ENCODE measurements at places on chromosomes 11 and 22.

- no peak for DNase-seq
Measured at GRCh38 chr11:26350002-26350401, 18.1 kb downstream of the ANO3 start.

GRCh38 chr11:33734441-33735270, 1.6 kb downstream of the CD59 start:
- DNase-seq = no peak

DNA sequence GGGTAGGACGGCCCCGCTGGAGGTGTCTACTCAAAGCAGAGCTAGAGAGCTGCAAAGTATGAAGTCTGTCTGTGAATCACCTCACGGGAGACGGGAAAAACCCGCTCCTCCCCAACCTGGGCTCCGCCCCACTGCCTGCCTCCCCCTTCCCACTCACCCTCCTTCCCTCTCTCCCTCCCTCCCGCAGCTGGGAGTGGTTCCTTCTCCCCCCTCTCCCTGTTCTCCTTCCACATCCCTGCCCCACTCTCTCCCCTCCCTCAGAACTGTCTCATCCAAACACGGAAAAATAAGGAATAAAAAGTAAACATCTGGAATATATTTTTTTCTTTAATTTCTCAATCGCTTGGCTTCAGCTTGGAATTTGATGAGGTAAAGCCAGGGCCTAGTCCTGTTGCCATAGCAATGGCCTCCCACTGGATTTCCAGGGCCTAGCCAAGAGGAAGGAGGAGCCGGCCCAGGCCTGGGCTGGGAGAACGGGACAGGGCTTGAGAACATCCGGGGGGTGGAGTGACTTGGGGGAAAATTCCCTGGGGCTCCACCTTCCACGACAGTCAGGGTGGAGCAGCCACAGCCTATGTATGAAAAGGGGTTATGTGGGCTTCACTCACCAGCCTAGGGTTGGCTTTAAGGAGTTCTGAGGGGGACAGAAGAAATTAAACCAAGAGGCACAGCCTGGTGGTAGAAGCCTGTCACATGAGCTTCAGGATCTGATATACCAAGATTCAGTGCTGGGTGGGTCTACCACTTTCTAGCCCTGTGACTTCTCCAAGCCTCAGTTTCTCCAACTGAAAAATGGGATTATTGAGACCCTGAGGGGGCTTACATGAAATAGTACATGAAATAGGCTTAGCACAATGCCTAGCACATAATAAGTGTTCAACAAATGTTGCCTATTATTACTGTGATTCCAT, 2.2 kb downstream of the TNKS1BP1 start:
- DNase-seq = no peak

- peak; percentile 19 for DNase-seq
Measured at GRCh38 chr11:108538022-108538424, 39.8 kb upstream of the POGLUT3 start.

DNA sequence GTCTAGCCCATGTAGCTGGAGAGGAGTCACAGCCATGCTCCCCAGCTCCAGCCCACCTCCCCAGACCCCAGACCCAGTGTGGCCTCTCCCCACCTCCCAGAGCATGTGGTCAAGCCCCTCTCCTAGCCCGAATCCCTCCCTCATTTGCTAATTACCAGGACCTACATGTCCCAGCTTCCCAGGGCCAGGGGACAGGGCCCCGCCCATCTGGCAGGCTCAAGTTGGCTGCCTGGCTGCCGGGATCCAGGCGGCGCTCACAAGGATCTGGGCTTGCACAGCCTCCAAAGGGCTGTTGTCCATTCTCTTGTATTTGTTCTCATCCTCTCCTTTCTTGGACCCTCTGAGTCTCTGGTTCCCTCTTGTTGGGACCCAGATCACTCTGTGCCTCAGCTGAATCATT, 4.6 kb upstream of the MIF start:
- DNase-seq = no peak

DNA sequence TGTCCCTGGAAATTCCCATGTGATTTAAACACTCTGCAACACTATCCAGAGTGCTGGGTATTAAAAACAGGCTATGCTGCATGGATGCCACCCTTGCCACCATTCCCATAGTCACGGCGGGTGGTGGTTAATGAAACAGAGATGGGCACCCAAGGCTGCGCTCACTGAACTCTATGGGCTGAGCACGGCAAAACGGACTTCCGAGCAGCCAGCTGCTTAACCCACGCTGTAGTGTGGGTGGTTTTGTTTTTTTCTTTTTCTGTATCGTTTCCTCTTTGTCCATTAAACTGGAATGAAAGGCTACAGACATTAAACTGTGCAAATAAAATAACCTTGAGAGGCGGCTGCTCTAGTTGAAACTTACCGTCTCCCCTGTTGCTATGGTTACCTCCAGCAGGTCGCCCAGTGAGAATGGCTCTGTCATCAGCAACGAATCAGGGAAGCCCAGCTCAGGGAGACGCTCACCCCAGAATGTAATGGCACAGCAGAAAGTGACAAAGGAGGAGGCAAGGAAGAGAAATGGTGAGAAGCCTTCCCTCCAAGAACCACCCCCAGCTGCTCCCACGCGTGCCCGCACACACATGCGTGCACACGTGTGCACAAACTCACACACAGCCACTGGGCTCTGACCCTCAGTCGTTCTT, 102.1 kb downstream of the C11orf91 start:
- no peak for DNase-seq

DNA sequence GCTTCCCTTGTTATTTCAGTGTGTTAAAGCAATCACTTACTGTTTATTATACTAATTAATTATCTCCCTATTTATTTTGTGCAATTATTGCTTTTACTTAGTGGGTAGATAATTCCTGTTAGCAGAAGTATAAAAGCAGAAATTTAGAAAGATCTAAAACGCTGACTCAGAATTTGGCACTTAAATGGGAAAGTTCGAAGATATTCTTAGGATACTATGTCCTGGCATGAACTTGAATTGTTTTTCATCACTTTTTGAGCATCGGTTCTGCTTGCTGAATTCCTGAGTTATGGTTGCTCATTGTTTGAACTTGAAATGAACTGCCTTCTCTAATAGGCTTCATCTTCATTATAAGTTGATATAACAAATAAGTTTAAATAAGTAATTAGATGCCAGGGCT, 325.4 kb downstream of the JRKL start:
- no peak for DNase-seq

DNA sequence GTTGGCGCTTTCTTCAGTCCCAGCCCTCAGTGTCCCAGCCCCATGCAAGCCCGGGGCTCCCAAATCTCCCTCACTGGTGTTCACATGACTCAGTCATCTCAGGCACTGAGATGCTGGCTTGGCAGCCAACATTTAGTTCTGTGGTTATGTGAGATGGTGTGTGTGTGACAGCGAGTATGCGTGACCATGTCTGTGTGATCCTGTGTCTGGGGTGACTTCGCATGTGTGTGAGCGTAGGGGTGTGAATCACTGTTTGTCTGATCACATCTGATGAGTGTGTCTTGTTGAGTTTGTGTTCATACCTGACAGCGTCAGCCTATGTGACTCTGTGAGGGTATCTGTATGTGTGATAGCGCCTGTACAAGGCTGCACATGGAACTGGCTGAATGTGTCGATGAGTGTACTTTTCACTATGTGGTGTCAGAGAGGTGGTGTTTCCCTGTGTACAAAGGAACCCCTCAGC, 16.2 kb downstream of the CREB3L1 start:
- no peak for DNase-seq

GRCh38 chr11:116173506-116173905, 599.3 kb downstream of the BUD13 start:
- no peak for DNase-seq

DNA sequence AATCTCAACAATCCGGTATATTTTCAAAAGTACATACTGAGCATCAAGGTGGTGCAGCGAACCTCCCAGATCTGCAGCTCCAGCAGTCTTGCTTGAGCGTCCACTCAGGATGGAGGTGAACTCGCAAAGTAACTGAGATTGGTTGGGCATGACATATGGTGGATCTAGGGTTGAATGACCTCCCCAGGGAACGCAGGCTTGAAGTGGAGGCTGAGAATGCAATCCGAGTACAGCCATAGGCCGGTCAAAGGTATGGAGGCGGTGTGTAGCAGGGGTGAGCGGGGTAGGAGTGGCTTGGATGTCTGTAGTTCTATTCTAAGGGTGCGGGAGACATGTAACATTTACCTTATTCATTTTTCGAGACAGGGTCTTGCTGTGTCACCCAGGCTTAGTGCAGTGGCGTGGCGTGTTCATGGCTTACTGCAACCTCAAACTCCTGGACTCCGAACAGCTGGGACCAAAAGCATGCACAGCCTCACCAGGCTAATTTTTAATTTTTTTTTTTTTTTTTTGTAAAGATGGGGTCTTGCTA, 631 bp upstream of the C22orf39 start:
- DNase-seq = no peak

GRCh38 chr22:23529166-23530103, 50.7 kb downstream of the IGLL1 start:
- DNase-seq = no peak

- peak; percentile 25 for DNase-seq
Measured at GRCh38 chr22:41092847-41093411, 537 bp downstream of the EP300 start.

DNA sequence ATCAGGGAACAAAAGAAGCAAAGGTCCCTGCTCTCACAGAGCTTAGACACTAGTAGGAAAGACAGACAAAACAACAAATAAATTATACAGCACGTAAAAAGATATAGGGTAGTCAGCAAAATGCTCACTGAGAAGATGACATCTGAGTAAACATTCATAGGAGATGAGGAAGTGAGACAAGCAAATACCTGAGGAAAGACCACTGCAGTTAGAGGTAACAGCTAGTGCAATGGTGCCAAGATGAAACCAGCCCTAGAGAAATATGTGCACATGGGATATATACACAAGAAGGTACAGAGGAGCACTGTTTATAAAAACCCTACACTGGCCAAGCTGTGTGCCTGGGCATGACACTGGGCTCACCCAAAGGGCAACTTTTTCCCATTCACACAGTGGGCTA, 9.8 kb downstream of the CYP2R1 start:
- no peak for DNase-seq

DNA sequence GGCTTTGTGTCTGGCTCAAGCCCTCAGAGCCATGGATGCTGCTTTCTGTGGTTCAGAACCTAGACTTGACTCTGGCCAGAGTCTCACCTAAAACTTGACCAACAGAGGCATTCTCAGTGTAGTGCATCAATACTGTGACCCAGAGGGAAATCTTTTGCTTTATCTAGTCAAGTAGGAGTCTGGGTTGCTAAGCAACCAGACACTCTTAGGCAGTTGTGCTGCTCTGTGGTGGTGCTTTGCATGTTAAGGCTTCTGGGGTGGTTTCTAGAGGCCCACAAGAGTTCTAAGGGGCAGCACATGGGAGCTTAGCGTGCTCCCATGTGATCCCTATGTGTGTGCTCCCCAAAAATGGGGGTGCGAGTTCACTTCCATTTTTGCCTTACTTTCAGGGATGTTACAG, 224.6 kb upstream of the PLET1 start:
- no peak for DNase-seq

GRCh38 chr11:78179459-78180071, 8.9 kb downstream of the KCTD21 start:
- DNase-seq = no peak
